ENCODE measurements at places on chromosomes 3 and 15.
A peak's percentile ranks its signal among the peaks of the same experiment; 100 is the strongest.

DNA sequence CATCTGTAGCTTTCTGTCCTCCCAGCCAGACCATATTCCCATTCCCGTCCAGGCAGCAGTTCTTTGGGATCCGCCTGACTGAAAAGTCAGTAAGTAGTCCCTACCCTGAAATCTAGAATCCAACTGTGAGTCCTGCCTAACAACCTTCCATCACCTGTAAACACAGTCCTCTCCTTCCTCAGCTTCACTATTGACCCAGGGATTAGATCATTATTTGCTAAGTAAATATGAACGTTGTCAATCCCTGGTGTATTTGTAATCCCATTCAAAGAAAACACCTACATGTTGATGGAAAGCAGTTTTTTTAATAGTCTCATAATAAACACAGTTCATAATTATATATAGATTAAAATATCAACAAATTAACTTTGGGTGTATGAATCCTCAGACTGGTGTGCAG lies 732 bp downstream of the SAXO2 start:
- DNase-seq: no peak

DNA sequence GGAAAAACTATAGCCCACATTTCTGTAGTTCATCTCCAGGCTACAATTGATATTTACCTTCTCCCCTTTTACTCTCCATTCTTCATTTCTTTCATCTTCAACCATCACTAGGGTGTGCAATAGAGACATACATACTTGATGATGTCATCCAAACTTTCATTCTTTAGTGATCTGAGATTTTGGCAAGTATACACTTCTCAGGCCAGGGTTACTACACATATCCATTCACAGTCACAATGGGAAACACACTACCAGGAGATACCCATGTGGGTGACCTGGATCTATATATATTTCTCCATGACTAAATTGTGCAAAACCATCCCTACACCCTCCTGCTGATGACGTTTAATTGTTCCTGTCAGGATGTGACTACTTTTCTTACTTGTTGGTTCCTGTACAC lies 769.5 kb upstream of the DPPA4 start:
- no peak for DNase-seq

- no peak for DNase-seq
Measured at GRCh38 chr15:39756806-39757522, 25.7 kb downstream of the FSIP1 start.

- DNase-seq: no peak
Measured at GRCh38 chr3:40574661-40575060, 49.9 kb downstream of the ZNF621 start.

- no peak for DNase-seq
Measured at GRCh38 chr3:13229273-13229949, 156.2 kb upstream of the IQSEC1 start.

DNA sequence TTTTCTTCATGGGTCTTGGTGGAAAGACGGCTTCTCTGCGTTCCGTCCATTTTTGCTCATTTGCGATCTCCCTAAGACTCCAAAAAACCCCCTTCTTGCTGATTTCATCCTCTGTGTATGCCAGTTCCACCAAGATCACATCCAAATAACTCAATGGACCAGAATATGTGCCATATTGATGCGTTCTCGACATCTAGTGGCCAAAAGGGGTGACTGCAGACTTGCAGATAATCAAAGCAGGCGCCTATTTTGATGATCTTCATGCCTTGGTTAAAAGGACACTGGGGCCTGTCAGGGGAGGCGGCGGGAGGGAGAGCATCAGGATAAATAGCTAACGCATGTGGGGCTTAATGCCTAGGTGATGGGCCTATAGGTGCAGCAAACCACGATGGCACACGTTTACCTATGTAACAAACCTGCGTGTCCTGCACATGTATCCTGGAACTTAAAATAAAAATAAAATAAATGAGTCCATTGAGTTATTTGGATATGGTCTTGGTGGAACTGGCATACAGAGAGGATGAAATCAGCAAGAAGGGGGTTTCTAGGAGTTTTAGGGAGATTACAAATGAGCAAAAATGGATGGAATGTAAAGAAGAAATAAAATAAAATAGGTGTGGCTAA lies 104.2 kb upstream of the RAD18 start:
- no peak for DNase-seq

DNA sequence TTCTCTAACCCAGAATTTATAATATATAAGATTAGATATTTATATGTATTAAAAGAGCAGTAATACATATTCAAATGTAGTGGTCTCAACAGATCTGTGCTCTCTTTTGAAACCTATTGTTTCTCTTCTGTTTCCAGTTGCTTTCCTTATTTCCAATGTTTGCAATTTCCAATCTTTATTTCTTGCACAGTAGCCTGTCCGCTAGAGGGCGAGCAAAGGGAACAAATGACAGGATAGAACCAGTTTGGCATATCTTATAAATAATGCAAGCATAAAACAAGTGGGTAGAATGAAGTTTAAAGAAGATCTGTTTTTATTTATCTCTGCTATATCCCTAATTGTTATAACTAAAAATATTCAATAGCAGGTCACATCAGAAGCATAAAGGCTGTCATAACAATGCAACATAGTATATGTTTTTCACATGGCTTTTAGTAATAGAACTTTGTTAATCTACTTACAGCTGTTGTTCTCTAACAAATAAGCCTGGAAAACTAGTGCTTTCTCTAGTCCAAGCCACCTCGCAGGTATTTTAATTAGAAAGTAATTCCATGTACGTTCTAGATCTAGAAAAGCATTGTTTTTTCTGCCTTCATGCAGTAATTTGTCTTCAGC lies 15.1 kb upstream of the TCAIM start:
- peak; percentile 11 for DNase-seq

GRCh38 chr15:59443341-59444072 lies 5.5 kb downstream of the FAM81A start:
- DNase-seq: no peak

DNA sequence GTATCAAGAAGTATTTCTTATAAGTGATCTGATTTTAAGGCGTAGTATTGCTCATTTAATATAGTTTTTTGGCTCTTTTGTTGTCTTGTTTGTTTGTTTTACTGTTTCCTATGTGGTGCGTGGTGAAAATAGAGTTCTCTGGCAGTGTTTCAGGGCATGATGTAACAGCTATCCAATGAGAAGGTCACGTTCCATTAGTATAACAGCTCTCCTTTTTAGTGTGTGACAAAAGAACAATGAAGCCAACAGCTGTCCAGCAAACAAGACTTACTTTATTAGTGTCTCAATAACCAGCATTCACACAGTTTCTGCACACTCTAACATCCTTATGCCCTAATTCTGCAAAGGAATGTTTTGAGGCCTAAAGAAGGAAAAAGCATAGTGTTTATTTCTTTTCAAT lies 127.9 kb downstream of the SLC25A26 start:
- no peak for DNase-seq

All from stimulated activated CD8-positive, alpha-beta memory T cell treated with anti-CD3 and anti-CD28 coated beads, Interleukin-4, amount 100 ng/mL, for 4 hours (primary cell).